ENCODE measurements at places on chromosomes 6 and 20.
A peak's percentile ranks its signal among the peaks of the same experiment; 100 is the strongest.

DNA sequence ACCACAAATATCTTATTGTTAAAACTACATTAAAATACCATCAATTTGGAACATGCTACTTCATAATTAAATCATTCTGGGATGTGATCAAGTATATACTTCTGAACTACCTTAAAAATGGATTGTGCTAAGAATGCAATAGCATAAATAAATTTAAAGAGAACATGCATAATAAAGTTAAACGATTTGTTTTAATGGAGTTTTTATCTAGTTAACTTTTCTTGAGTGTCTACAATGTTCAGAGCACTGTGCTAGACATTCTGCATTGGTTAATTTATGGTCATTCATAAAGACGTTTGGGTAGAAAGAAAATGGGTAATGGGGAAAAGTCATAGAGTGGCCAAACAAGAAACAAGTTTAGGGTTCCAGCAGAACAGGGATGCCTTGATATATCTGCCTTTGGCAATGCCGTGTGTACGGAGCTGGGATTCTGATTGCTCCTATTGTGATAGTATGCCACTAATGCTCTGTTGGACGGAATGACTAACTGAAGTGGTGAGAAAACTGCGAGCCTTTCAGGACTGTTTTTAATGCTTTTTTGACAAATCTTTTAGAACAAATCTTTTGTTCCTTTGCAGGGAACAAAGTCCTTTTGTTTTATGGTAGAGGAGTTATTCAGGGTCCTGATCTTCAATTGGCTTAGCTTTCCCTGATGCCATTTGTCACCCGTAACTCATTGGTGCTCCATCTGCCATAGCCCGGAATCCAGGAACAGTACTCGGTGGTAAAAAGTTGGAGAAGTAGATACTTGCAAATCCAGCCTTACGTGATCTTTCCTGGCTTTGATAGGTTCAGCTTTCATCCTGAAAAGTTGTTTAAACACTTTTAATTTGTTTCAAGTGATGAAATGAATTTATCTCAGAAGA, 162.6 kb downstream of the BCKDHB start:
- DNase-seq, result no peak

DNA sequence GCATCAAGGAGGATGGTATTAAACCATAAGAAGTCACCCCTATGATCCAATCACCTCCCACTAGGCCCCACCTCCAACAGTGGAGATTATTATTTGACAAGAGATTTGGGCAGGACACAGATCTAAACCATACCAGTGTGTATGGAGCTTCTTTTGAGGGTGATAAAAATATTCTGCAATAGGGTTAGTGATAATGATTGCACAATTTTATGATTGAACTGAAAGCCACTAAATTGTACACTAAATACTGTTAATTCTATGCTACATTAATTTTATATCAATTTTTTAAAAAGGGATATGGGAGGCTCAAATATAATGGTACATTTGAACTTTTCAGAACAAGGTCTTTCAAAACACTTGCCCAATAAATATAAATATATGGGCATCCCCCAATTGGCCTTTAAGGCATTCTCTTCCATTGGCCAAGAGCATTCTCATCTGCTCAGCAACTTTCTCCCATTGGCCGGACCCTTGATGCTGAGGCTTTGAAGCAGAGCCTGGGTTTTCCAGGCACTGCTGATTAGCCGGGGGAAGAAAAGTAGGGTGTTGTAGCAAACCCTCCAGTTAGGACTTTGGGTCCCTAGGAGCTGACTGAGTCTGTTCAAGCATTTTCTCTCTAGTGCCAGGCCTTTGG, 209.9 kb downstream of the LRFN2 start:
- no peak for DNase-seq

- no peak for DNase-seq
These were observed at the start of gene NOX3 for GRCh38 chr6:155455766-155456165. NOX3 (minus strand) TSS chr6:155455839; CDS start chr6:155455800, 39 bp downstream.

DNA sequence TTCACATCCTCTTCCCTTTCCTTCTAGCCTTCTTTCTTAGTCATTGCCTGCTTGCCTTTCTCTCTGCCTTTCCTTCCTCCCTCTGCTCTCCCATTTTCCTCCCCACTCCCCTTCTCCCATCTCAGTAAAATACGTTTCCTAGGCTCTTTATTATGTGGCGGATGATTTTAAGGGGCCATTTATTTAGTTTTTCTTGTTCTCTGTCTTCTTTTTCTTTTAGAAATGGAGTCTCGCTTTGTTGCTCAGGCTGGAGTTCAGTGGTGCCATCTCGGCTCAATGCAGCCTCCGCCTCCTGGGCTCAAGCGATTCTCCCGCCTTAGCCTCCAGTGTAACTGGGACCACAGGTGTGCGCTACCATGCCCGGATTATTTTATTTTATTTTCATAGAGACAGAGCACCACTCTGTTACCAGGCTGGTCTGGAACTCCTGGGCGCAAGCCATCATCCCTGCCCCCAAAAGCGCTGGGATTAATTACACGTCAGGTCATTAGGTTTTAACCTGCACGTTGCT, 1.5 kb downstream of the MTHFD1L start:
- no peak for DNase-seq

GRCh38 chr20:49230561-49231133, 11.4 kb downstream of the DDX27 start:
- peak; percentile 43 for DNase-seq

DNA sequence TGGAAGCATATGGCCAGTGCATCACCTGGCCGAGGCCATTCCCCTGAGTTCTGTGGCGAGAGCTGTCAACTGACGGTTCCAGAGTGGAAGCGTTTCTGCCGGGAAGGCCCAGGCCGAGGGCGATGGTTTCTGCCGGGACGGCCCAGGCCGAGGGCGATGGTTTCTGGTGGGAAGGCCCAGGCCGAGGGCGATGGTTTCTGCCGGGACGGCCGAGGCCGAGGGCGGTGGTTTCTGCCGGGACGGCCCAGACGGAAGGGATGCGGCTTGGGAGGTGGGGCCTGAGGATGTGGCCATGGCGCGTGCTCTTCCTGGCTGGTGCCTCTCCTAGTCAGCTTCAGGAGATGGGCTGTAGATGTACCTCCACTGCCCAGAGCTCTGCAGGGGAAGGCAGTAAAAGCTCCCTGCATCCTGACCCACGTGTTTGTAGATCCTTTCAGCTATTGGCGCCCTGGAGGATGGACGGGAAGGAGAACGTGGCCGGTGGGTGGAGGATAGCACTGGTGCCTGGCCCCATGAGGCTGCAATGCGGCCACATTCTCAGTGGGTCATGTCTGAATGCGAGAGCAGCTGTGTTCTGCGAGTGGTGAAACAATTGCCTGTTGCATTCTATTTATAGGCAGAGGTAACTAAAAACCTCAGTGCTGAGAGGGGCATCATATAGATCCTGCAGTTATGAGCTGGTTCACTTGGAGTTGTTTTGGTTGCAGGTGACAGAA, 12.8 kb downstream of the TPD52L2 start:
- DNase-seq, result no peak

- no peak for DNase-seq
These were observed 44.3 kb upstream of the FRMD1 start for GRCh38 chr6:168123165-168123911.

GRCh38 chr6:110357664-110358552, at the start of gene METTL24:
METTL24 (minus strand) TSS chr6:110358349; CDS start chr6:110358272, 77 bp downstream.
- no peak for DNase-seq

GRCh38 chr20:10379761-10380160, 54.3 kb downstream of the MKKS start:
- DNase-seq, result no peak

DNA sequence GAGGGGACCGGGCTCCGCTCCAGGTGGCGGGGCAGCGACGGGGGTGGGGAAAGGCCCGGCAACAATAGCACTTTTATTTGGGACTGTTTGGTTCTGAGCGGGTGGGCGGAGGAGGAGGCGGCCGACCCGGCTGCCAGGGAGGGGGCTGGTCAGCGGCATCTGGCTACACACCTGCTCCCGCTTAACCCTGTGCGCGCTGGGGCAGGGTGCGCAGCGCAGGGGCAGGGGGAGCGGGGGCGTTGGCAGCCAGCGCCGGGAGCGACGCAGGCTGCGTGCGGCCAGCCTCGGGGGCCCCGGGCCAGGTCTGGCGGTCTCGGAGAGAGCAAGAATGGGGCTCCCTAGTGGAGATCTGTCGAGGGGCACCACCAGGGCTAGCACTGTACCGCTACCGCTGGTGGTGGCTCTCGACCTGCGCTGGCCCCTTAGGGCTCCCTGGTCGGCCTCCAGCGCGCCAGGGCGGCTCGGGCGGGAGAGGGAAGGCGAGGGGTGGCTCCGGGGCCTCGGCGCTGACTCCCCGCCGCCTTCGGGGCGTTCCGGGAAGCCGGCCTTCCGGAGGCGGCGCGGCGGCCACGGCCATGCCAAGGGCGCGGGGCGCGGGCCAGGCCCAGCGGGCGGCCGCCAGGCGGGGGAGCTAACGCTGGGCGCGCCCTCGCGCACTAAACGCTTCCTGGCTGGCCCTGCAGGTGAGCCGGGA, 92.4 kb downstream of the NCR2 start:
- no peak for DNase-seq

DNA sequence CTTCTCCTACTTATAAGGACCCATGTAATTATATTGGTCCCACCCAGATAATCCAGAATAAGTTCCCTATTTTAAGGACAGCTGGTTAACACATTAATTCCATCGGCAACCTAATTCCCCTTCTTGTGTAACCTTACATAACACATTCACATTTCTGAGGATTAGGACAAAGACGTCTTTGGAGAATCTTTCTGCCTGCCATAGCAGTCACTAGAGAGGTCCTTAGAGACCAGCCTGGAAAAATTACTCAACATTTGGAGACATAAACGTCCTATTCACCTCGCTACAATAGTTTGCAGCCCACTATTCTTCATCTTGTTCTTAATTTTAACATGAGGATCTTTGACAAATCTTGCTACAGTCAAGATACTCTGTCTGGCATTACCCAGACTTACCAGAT, 100.1 kb downstream of the MAFB start:
- DNase-seq, result no peak

- DNase-seq, result peak; percentile 49
These were observed 11.1 kb downstream of the CDH4 start for GRCh38 chr20:61263084-61263695.

- no peak for DNase-seq
These were observed 398.1 kb downstream of the LMBRD1 start for GRCh38 chr6:69398729-69399128.

DNA sequence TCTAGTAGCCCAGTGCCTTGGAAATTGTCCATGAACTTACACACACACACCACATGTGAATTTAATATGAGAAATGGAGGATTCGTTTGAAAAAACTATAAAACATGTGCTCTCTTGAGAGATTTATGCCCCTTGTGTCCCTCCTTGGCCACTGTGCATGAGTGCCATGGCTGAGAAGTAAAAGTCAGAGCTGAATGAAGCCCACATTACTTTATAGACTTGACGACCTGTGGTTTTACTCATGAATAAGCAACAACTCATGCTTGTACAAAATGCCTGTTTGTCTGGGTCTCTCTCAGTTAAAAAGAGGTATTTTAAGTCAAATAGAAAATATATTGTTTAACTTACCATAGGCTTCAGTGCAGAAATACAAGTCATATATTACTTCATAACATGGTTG, 102.7 kb downstream of the KCNQ5 start:
- DNase-seq, result no peak

GRCh38 chr20:5270603-5271002, 46.2 kb downstream of the PROKR2 start:
- DNase-seq, result no peak

GRCh38 chr6:158708239-158708638, 58.4 kb downstream of the SYTL3 start:
- peak; percentile 80 for DNase-seq

- no peak for DNase-seq
These were observed 83.4 kb upstream of the PRL start for GRCh38 chr6:22380236-22380635.

DNA sequence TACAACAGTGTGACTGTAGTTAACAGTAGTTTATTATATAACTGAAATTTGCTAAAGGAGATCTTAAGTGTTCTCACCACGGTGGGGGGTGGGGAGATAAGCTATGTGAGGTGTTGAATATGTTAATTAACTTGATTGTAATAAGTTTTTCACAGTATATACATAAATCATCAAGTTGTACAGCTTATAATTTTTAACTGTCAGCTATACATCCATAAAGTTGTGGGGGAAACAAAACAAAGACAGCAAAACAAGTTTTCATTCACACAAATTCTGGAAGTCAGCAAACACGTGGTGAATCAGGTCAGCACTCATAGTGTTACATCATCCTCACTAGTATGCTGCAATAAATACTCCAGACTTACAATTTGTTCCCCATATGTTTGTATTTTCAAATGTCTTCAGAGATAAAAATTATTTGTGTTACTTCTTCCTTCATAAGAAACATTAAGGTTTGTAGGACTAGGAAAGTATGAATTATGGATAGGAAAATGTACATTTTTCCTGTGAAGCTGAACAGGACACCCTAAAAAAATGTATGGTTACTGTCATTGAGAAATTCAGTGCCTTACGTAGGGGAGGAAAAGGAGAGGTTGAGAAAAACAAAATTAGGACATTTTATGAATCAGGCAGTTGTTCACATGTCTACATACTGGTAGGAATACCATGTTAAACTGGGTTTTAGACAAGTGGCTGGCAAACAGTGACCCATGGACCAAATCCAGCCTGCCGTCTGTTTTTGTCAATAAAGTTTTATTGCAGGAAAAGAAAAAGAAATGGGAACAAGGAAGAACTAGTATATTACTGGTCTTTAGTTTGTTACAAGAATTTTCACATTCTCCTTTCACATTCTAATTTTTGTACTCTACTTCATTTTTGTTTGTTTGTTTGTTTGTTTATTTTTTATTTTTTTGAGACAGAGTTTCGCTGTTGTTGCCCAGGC, 6.0 kb downstream of the SUMO4 start:
- peak; percentile 77 for DNase-seq

DNA sequence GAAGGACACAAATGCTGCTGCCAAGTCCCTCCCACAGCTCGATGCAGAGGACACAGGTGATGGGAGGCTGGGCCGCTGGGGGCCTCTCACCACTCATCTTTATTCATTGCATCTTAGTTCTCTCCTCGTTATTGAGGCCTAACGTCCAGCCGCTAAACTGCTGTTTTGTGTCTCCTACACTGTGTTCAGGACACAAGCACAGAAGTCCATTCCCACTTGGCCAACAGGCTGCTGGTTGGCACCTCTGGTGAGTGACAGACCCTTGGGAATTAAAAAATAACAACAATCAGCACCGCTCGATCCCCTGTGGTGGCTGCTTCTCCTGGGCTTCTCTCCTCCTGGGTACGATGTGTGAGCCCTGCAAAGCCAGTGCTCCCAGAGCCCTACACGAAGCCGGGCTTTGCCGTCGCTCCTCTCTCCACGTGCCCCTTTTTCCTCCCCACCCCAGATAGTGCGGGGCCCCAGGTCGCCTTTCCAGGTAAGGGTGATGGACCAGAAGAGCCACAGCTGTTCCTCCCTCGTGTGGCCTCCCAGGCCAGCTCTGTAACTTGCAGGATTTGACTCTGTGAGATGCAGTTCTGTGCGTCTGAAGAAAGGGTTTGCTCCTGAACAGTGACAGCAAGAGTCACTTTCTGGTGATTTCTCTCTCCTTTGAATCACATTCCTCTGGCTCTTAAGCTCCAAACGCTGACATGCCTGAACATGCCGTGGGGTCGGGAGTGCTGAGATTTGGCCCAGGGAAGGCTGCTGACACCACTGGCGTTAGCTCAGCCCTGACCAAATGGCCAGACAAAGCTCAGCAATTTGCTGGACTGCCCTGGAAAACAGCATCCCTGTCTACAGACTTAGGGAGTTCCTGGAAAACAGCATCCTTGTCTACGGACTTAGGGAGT, 59.3 kb downstream of the DLL1 start:
- DNase-seq, result peak; percentile 11
